Effector memory CD4-positive, alpha-beta T cell (primary cell): ENCODE measurements at places on chromosomes 12 and 14.

DNA sequence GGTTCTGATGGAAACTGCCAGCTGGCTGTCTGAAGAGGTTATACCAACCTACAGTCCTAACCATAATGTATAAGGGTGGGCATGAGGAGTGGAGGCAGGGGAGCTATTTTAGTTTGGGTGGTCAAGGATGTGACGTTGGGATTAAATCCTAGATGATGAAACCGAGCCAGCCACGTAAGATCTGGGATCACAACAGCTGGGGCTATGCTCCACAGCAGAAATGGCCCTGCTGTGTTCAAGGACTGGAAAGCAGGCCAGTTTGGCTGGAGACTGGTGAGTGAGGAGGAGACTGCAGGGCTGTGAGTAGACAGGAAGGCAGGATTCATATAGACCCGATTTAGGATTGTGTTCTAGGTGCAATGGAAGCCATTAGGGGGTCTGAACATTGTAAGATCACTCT lies 66.1 kb downstream of the SAMD4A start:
- no peak for DNase-seq

- no peak for DNase-seq
Measured at GRCh38 chr14:95943699-95944098, 67.1 kb downstream of the TUNAR start.

GRCh38 chr12:109502332-109502731 lies 24.9 kb downstream of the UBE3B start:
- DNase-seq = no peak

DNA sequence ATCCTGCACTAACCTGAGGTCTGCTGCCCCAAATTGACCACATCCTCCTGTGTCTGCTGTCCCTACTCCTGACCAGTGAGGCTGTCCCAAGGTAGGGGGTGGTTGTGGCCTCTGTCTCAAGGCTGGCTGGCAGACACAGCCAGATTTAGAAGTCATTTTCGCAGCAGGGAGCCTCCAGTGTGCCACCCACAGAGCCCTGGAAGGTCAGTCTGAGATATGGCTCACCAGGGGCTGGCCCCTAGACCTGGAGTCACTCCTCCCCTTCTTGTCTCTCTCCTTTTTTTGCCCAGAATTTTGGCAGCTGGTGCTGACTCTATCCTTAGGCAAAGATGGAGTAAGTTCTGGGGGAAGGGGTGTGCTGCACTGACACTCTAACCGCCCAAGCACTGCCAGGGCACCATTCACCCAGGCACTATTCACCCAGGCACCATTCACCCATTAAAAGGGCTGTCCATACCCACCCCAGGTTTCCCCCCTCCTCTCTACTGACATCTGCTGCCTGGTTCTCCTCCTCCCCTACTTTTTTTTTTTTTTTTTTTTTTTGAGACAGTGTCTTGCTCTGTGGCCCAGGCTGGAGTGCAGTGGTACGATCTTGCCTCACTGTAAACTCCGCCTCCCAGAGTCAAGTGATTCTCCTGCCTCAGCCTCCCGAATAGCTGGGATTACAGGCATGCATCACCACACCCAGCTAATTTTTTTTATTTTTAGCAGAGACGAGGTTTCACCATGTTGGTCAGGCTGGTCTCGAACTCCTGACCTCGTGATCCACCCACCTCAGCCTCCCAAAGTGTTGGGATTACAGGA lies 7.7 kb downstream of the DDN start:
- DNase-seq = no peak

- no peak for DNase-seq
Measured at GRCh38 chr14:67417633-67418032, 5.7 kb upstream of the PLEK2 start.

DNA sequence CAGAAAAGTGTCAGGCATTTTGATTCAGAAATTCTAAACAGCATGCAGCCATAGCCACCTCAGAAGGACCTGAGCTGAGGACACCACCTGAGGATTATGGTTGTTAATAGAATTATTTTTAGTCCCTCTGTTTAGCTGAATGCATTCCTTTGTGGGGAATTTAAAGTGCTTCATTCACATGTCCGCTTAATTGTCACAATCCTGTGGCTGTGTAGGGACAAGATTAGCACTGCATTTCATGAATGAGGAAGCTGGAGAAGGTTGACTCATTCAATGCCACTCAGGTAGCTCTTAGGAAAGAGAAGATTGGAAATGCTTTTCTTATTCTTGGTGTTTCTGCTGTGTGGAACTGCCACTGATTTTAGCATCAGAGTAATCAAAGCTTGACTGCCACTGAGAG lies 42.0 kb upstream of the KRR1 start:
- DNase-seq = no peak

DNA sequence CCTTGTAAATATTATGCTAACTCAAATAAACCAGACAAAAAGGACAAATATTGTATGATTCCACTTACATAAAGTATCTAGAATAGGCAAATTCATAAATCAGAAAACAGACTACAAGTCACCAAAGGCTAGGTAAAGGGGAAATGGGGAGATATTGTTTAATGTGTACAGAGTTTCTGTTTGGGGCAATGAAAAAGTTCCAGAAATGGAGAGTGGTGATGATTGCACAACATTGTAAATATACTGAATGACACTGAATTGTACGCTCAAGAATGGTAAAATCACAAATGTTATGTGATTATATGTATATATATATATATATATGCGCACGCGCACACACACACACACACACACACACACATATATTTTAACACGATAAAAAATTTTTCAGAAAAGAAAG lies 182.5 kb downstream of the SLC2A13 start:
- no peak for DNase-seq

DNA sequence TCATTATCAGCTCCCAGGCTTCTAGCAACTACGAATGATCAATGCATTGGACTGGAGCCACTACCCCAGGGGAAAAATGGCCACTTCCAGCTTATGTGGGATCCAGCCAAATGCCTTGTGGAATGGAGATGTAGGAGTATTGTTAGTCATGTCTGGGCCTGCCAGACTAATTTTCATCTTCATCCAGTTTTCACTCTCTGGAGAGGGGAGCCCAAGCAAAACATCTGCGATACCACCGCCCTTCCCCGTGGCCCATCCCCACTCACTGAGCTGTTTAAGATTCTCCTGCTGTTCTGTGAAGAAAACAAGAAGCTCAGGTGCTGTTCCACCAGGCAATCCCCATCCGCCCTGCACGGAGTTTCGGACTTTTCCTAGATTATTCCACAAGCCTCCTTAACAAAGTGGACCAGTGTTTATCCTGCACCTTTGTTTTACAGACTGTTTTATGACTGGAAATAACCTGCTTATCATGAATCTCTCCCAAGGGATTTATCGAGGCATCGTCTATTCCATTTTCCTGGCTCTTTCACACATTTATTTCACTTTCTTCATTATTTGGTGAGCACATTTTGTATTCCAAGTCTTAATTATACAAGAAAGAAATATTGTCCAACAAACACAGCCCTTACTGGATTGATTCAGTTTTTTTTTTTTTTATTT lies 35.5 kb upstream of the MAX start:
- DNase-seq = no peak
